ENCODE measurements at places on chromosomes 2 and 18. TPM values are rescaled to one million over a fixed set of nuclear protein-coding genes. Genes with fewer than 3 reads are reported as not detected.

Gene POTEI
- not detected for total RNA-seq

Gene DNAJC27
- 1.6 TPM for total RNA-seq

Gene GATA6
- 1.6 TPM for total RNA-seq

Gene DYNAP
- not detected for total RNA-seq

Gene CEBPZOS
- 41.7 TPM for total RNA-seq

Gene CABLES1
- 15.8 TPM for total RNA-seq

Gene RUFY4
- total RNA-seq = not detected

Gene LRRC30
- not detected for total RNA-seq

Gene RPIA
- 24.5 TPM for total RNA-seq

Gene PCARE
- not detected for total RNA-seq

Gene OTOF
- 0.08 TPM for total RNA-seq

Gene FAM110C
- total RNA-seq = 0.12 TPM

Gene SEMA4F
- total RNA-seq = 8.5 TPM

Gene REG3A
- not detected for total RNA-seq

Gene MYO7B
- total RNA-seq = 0.19 TPM

Gene FOXD4L1
- 0.37 TPM for total RNA-seq
